ENCODE measurements at places on chromosomes 1 and 21.

DNA sequence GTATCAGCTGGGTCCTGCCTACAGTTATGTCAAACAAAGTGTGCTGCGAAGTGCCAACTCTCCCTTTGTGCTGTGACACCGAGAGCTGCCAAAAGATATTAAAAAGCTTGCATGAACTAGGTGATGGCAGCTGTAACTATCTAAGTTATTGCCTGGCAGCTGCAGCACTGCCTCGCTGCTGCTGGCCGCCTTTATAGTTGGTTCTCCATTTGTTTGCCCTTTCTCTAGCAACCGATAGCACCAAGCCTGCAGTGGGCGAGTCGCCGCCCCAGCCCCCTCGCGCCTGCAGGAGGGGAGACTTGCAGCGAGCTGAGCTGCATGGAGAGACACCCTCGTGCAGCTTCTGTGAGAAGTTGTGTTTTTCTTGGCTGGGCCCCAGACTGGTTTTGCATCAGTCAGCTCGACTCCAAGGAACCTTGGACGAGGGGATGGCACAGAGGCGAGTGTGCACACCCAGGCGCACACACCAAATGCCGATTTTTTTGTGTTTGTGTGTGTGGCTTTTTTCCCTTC is 330.6 kb downstream of the RPS6KC1 start:
- DNase-seq = no peak

- no peak for DNase-seq
Observed at GRCh38 chr1:118827207-118827606, 160.9 kb downstream of the TBX15 start.

GRCh38 chr1:51569284-51570062 is 47.4 kb upstream of the OSBPL9 start:
- peak; percentile 51 for DNase-seq

- no peak for DNase-seq
Observed at GRCh38 chr1:236401698-236402097, 7.6 kb downstream of the EDARADD start.

DNA sequence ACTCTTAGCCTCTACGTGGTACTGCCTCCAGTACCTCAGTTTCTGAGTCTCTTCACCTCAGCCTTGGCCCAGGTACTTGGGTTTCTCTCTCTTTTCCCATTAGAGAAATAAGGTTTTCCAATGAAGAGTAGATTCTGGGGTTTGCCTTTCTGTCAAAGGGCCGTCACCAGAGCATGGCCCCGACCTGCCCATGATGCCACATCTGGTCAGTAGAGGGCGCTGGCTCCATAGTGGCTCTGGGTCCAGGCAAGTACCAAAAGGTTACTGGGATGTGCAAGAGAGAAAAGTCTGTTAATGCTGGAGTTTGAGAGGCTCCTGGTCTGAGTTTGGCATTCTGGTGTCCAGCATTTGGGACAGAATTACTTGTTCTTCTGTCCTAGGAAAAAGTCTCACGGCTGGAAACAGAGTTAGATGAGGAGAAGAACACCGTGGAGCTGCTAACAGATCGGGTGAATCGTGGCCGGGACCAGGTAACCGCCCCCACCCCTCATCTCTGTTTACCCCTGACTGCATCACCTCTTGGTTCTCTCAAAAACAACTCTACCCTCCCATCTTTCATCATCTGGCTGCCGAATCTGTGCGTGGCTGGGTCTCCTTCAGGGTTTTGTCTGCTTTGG is 5.3 kb upstream of the TUFT1 start:
- DNase-seq = peak; percentile 74

DNA sequence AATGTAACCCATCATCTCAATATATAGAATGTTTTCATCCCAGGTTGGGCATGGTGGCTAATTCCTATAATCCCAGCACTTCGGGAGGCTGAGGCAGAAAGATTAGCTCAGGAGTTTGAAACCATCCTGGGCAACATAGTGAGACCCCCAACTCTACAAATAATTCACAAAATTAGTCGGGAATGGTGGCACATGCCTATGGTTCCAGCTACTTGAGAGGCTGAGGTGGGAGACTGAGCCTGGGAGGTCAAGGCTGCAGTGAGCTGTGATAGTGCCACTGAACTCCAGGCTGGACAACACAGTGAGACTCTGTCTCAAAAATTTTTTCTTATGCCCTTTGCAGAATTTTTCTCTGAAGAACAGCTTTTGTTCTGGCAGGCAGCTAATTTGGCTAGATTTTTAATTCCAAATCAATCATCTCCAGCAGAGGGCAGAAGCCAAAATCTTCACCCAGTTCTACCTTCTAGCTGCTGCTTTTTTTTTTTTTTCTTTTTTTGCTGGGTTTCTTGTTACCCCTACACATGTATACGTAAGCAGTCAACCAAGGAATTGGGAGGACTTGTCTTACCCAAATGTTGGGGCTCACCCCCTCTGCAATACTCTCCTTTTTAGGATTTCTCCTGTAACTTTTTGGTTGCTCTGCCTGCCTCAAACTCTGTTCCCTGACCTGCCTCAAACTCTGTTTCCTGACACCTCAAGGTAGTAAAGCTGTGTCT is 2.7 kb upstream of the RAD54L start:
- peak; percentile 17 for DNase-seq

- DNase-seq = no peak
Observed at GRCh38 chr1:83641206-83641658, 357.7 kb downstream of the TTLL7 start.

GRCh38 chr1:69221524-69221923 is 346.2 kb upstream of the LRRC7 start:
- DNase-seq = no peak

Measured in A549 (cell line).